ENCODE measurements at places on chromosomes 5 and 9.

- ATAC-seq, result no peak
These were observed 144.6 kb downstream of the ACER2 start for GRCh38 chr9:19553441-19553840.

- ATAC-seq, result peak; percentile 84
These were observed 1.6 kb upstream of the SUB1 start for GRCh38 chr5:32583582-32584232.

- ATAC-seq, result no peak
These were observed 97.0 kb upstream of the SPRY4 start for GRCh38 chr5:142421621-142422397.

DNA sequence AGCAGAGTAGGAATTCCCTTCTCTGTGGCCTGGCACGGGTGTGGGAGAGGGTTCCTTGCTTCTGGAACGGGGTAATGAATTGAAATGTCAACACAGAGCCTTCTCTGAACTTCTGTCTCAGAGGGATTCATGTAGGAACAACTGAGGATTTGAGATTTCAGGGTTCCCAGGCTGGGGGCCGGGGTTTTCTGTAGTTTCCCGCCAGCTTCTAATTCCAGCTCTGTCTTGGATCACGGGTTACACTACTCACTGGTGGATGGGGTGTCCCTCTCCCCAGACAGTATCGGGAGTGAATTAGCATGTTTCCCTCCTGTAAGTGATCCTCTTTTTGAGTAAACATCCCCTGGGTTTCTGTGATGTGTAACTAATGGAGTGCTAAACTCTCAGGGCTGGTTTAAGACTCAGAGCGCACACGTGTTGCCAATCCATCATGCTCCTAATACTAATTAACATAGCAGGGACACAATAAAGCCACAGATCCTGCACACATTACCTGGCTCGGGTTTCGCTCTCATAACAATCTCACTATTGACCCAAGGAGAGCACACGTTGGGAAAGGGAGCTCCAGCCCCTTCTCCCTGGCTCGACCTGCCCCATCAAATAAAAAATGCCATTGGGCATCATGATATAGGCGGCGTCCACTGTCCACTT lies 18.1 kb upstream of the DMRT2 start:
- ATAC-seq, result no peak

- no peak for ATAC-seq
These were observed 152.2 kb downstream of the ADAMTSL1 start for GRCh38 chr9:18626046-18626698.

- no peak for ATAC-seq
These were observed 9.0 kb downstream of the RGS14 start for GRCh38 chr5:177366528-177367322.

GRCh38 chr5:134527156-134527960 lies 1.9 kb downstream of the JADE2 start:
- ATAC-seq, result peak; percentile 66

DNA sequence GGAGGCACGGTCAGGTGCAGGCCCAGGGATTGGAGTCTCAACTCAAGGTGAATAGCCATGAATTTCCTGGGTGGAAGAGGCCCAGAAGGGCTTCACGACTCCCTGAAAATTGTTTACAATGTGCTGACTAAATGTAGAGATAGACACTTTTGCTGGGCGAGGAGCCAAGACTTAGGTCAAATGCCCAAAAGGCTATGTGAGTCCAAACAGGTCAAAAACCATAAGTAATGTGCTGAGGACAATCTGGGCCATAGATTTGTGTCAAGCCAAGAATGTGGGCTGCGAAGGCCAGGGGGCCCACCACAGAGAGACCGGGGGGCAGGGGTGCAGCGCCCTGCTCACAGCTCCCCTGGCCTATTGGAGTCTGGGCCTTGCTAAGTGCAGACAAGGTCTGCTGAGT lies 197.8 kb downstream of the HSPA4 start:
- ATAC-seq, result no peak

DNA sequence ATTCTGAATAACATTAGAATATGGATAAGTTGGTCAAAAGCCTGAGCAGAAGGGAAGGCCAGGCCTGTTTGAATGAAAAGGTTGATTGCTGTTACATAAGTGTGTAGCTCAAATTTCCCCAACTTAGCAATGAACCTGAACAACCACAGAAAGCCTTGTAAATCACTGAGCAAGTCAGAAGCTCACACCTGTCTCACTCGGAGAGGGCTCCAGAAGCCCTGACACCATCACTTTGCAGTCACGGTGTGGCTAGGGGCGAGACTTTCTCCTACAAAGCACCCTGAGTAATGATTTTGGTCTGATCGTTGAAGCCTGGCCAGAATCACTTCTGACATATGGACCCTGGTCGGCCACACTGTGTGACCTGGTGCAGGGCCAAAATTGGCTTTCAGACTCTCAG lies 62.0 kb downstream of the MTX3 start:
- no peak for ATAC-seq

DNA sequence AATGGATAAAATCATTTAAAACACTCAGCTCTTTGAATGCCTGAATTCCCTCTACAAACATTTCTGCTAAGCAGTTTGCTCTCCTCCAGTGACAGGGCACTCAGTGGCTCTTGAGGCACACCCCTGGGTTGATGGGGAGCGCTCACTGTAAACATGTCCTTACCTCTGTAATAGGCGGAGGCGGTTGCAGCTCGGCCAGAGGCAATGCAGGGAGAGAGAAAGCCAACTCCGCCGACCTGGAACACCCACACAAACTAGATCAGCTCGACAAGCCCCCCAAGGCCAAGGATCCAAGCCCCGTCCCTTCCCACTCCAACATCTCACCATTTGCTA lies 329 bp downstream of the CDC23 start:
- peak; percentile 42 for ATAC-seq

- no peak for ATAC-seq
These were observed 12.7 kb downstream of the PTPDC1 start for GRCh38 chr9:94096819-94097577.

- peak; percentile 35 for ATAC-seq
These were observed 24.1 kb upstream of the PHYKPL start for GRCh38 chr5:178256746-178257145.

- no peak for ATAC-seq
These were observed 123.8 kb upstream of the PTGER4 start for GRCh38 chr5:40555886-40556285.

GRCh38 chr9:83204047-83204446 lies 141.1 kb upstream of the RASEF start:
- ATAC-seq, result no peak

DNA sequence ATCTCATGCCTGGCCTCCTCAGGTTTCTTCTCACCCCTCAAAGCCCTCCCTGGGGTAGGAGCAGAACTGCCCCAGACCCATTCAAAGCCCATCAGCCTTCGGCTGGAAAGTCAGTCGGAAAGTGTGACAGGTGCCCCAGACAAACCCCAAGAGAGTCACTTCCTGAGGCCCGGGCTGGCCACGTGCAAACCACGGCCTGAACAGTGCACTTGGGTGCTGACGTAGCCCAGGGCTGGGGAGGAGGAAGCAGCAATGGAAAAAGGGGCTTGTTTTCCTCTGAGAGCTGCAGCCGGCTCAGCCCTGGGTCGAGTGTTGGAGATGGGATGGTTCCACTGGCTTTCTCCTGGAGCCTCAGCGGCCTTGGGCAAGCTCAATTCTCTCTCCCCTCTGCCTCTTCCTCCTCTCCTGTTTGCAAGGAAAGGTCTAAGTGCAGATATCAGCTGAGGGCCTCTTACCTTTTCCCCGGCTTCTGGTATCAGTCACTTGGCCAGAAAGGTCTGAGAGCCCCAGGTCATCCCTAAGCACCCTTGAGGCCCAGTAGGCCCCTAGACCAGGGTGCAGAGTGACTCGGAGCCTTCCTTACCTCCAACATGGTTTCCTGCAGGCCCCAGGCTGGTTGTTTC lies 5.9 kb upstream of the EGR1 start:
- ATAC-seq, result peak; percentile 73

DNA sequence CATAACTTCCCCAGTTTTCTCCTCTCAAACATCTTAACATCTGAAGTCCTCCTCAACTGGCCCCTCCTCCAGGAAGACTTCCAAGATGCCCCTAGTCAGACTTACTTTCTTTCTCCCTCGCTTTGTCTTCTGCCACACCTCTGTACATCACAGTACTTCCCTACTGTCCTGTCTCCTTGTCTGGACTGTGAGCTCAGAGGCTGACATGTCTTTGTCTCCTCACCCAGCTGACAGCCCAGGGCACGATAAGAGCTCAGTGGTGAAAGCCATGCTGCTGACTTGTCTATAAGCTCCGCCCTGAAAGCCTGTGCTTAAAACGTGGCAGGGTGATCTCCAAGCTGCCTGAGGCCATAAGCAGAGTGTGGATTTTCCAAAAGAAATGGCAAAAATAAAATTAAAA lies 33.0 kb upstream of the SLC25A51 start:
- ATAC-seq, result no peak

- ATAC-seq, result no peak
These were observed 60.8 kb downstream of the SH3TC2 start for GRCh38 chr5:149002053-149002452.

GRCh38 chr9:107112707-107113243 lies 170.3 kb upstream of the RAD23B start:
- ATAC-seq, result peak; percentile 66

DNA sequence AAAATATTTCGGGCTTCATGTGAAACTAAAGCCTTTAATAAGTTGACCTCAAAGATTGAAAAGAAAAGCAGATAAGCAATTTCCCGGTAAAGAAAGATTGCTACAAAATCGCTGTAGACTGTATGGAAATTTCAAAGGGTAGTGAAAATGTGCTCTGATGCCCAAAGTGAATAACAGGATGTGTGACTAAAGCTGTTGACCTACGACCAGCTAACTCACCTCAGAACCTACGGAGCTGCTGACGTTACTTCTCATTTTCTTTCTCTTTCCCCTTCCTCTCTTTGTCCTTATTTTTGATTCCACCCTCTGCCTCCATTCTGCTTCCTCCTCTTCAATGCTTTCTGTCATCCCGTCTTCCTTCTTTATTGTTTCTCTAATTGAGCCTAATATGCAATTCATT lies 103.2 kb downstream of the PDE4D start:
- ATAC-seq, result peak; percentile 92

DNA sequence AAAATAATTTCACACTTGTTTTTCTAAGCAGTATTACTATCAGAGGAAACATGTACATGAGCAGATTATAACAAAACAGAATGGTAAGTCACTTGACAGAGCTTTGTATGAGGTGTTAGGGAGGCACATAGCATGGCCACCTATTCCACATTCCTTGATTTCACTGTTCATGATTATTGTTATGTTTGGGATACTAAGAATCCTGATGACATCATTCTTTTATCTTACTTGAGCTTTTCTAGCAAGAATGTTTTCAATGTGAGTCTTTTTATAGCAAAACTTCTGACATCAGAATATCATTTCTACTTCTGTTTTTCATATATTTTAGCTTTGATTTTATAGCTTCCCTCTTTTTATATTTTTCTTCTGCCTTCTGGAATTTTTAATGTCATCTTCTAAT lies 208.2 kb downstream of the DMRTA1 start:
- no peak for ATAC-seq

GRCh38 chr9:127107171-127107928 lies 15.1 kb downstream of the ANGPTL2 start:
- no peak for ATAC-seq

- no peak for ATAC-seq
These were observed 3.7 kb downstream of the LCN9 start for GRCh38 chr9:135666534-135667462.

DNA sequence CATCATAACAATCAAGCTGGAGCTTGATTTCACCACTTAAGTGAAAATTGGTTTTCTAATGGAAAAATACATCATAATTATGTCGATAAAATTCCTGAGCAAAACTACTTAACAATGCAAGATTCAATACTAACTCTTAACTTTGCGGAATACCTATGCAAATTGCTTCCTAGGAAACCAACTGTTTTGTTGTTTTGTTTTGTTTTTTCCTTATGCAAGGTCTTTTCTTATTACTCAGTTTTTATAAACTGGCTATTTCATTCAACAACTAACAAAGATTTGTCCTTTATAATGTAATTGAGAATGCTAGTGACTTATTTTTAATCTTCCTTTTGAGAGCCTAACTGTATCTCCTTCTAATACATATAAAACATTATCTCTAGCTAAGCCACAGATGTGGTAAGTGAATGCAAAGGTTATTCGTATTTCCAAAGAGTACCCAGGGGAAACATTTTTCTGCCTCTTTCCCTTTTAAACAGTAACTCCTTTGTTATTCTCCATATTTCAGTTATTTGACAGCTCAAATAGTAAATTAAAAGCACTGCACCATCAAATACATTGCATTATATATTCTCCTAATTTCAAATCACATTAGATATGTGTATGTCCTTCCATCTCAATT lies 609.4 kb downstream of the SLCO4C1 start:
- no peak for ATAC-seq

DNA sequence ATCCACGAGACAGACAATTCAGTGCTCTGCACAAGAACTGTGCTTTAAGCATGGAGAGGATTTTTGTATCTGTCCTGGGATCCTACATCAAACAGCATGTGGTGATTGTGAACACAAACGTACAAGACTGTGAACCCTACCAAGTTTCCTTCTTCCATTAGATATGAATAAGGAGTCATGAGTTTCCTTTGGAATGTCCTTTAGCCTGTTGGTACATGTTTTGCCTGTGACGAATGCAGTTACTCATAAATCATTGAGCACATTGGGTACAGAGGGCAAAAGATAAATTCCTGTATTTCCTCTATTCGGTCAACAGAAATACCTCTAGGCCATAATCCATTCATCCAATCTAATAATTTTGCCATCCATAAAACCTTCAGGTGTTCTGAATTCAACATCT lies 61.5 kb downstream of the FXN start:
- no peak for ATAC-seq

DNA sequence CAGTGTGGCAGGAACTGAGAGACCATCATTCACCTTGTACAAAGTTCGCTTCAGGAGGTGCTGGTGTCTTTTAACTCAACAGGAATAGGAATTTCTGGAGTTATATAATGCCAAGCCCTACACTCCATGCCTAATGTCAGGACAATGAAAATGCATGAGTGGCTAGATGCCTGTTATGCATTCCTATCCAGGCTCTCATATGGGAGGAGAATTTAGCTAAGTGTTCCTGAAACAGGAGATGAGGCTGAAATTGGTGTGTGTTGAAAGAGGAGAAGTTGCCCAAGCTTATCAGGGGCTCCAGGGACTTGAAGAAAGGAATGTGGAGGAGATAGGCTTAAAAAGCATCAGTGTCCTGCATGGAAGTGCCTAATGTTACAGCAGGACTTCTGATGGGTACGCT lies 26.8 kb upstream of the PRUNE2 start:
- ATAC-seq, result no peak

GRCh38 chr9:75087289-75087823 lies 599 bp downstream of the NMRK1 start:
- no peak for ATAC-seq

GRCh38 chr5:85096421-85096820 lies 711.7 kb upstream of the EDIL3 start:
- ATAC-seq, result no peak

- ATAC-seq, result no peak
These were observed 67.1 kb upstream of the SMIM15 start for GRCh38 chr5:61229416-61229815.

- ATAC-seq, result no peak
These were observed 444.7 kb downstream of the TLE1 start for GRCh38 chr9:81244631-81245030.

DNA sequence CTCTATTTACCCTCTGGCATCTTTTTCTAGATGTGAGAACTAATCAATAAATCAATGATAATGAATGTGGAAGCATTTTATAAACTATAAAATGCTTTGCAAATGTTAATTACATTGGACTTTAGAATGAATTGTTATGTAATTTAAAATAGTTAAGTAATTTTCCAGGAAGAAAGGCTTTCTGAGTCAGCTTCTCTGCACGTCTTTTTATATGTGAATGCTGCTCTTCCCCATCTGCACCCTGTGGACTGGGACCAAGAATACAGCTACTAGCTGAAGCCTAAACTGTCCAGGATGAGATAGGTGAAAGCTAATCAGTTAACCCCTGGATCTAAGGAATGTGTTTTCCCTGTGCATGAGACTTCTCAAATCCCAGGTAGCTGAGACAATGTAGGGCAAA lies 292.9 kb downstream of the NR3C1 start:
- ATAC-seq, result no peak

Measured in stimulated activated memory B cell treated with anti-CD40 and anti-IgM and Interleukin-4, amounts not matched to agents 10 μg/mL and 1 μg/mL and 100 μg/mL, for 72 hours (primary cell).